ENCODE measurements at places on chromosomes 4 and X.

DNA sequence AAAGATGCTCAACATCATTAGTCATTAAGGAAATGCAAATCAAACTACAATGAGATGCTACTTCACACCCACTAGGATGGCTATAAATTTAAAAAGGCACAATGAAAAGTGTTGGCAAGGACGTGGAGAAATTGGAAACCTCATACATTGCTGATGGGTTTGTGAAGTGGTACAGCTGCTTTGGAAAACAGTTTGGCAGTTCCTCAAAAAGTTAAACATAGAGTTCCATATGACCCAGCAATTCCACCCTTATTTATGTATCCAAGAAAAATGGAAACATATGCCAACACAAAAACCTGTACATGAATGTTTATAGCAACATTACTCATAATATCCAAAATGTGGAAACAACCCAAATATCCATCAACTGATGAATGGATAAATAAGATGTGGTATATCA lies 101.3 kb upstream of the MAGEB10 start:
- no peak for DNase-seq

GRCh38 chr4:171981185-171981584 lies 168.0 kb downstream of the GALNTL6 start:
- DNase-seq, result no peak

DNA sequence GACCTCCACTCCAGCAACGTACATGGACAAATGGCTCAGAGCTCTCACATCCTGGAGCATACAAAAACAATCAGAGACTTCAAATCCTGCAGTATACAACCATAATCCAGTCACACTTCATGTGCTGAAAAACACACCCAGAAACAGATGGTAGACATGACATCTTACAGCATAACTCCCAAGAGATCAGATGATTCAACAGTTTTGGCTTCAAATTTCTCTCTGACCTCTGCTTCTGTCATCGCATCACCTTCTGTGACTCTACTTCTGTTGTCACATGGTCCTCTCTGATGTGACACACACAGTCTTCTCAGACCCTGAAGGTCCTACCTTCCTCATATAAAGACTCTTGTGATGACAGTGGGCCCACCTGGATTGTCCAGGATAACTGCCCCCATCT lies 18.5 kb downstream of the SUV39H1 start:
- no peak for DNase-seq

- no peak for DNase-seq
Observed at GRCh38 chrX:40167850-40168479, 70.2 kb upstream of the BCOR start.

- no peak for DNase-seq
Observed at GRCh38 chr4:75699299-75699698, 25.1 kb upstream of the USO1 start.

DNA sequence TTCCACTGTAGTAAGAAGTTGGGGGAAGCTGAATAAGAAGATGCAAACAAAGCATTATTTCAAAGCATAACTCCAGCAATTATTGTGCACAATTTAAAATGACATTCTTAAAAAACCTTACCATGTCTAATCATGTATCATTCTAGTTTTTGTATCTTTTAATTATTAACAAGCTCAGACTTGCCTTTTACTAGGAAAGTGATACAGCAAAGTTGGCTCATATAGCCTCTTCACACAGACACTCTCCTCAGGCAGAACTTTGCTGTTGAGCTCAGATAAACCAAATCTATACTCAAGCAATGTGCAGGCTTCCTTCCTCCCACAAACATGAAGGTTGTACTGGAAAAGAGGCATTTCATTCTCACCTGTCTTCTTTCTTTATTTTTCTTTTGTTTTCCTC lies 358.7 kb upstream of the EMCN start:
- no peak for DNase-seq

DNA sequence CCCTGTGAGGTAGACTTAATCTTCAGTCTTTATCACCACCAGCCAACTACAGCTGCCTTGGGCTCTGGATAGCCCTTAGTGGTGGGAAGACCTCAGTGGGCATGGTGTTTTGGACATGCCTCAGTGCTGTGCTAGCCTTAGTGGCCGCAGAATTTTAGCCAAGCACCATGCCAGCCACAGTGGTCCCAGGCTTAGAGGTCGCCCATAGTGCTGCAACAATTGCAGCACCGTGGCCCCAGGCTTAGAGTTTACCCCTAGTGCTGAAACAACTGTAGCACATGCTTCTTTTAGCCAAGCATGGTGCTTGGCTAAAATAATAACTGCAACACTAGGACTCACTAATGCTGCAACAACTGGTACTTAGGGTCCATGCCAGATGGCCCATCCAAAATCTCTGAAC lies 38.9 kb upstream of the SULT1B1 start:
- DNase-seq, result no peak

- DNase-seq, result no peak
Observed at GRCh38 chr4:174066611-174067205, 216.8 kb downstream of the FBXO8 start.

- DNase-seq, result no peak
Observed at GRCh38 chr4:101993842-101994775, 203.6 kb downstream of the BANK1 start.

- no peak for DNase-seq
Observed at GRCh38 chr4:107069049-107069448, 32.9 kb upstream of the DKK2 start.

DNA sequence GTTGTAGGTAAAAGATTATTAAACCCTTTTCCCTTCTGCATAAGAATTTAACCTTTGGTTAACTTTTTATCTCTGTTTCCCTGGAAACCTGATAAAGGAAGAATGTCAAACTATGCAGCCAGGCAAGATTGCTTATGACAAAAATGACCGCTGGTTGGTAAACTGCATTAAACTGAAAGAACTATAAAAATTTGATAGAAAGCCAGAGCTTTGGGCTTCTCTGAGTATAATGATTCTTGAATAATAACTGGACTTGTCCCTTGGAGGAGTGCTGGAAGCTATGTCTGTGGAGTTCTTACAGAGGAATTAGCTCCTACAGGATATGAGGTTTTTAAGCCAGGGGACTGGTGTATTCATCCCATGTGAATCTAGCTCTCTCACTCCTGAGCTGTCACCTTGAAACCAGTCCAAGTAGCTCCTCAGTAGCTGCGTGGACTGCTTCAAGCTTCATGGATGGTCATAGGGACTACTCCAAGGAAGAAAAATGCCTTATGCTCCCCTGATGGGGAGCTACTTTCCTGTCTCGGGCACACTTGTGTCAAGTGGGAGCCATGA lies 52.0 kb downstream of the RASL11B start:
- no peak for DNase-seq

GRCh38 chrX:9687899-9688298 lies 77.7 kb downstream of the GPR143 start:
- no peak for DNase-seq

GRCh38 chr4:44165938-44166337 lies 282.7 kb downstream of the KCTD8 start:
- DNase-seq, result no peak

DNA sequence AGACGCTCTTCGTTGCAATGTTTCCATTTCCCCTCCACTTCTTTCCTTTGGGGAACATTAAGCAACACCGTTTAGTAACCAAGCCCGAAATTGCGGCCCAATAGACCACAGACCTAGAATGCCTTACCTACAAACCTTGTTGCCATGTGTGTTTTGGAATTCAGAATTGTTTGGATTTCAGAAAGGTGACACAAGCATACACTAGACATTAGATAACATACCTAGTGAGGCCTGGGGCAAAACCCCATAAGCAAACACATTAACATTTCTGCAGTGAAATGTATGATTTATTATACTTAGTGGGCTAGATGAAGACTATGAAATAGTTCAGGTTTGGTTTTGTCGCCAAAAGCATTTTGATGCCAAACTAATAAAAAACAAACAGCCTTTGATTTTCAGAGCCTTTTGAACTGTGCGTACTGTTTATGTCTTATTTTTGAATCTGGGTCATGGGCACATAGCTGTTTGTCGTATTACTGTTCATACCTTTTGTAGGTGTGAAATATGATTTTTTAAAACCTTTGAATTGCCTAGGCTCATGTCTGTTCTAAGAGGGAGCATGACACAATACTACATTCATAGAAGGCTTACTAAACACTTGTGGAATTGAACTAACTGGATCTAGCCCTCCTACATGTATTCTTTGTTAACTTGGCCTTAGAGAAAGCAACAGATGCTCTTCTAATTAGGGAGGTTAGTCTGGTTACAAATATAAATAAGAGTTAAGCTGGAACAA lies 88.6 kb upstream of the TMEM164 start:
- no peak for DNase-seq

DNA sequence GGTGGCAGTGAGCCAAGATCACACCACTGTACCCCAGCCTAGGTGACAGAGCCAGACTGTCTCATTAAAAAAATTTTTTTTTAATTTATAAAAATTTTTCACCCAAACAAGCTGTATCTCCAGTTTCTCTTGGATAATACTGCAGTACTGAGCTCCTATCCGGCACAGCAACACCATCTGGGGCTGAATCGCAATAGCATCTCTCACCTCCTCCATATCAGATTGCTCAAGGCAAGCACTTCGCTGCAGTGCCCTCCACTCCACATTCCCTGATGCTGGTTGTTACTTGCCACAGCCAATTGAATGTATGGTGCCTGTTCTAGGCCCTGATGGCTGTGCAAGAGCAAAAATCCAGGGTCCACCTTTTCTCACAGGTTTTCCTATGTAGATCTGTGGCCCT lies 69.3 kb upstream of the FAM241A start:
- no peak for DNase-seq

DNA sequence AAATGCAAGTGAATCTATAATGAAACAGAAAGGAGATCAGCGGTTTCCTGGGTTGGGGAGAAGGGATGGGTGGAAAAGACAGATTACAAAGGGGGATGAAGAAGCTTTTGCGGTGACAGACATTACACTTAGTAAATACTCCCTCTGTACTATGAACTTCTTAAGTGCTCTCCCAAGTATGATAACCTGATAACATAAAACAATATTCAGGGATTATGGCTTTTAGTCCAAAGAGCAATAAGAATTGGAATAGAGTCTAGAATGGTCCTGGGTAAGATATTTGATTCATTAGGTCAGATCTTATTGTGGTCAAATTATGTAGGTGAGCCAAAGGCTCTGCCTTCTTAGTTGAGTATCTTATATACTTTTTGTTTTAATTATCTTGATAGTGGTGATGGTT lies 9.2 kb downstream of the LRRC66 start:
- no peak for DNase-seq

GRCh38 chr4:80538276-80538926 lies 202.9 kb downstream of the CFAP299 start:
- no peak for DNase-seq

- no peak for DNase-seq
Observed at GRCh38 chr4:3412257-3413020, 29.3 kb upstream of the HGFAC start.

DNA sequence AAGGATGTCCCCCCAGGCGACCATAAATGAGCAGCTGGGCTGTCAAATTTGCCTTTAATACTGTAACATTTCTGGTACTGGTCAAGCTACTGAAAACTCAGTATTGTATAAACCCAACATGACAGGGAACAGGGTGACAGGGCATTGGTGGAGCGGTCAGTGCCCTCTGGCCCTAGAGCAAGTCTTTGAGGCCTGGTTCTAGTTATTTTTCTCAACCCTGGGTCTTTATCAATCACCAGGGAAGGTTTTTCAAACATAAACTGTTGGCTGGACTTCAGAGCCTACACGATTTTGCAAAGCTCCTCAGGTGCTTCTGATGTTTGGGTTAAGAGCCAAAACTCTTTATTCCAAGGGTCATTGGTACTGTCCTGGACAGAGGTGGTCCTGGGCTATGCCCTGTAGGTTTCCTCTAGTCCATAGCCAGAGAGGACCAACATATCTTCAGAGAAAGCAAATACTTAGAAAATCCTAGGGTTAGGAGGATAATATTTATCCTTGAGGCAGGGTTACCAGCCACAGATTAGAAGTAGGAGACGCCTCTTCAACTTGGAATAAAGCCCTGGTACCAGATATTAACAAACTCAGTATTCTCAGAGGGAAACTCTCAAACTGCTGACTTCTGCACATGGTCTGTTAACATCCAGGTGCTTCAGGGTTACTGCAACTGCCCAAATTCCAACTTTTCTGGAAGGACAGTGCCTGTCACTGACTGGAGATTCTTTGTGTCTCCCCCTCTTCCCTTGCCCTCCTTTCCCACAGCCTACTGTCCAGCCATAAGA lies 26.7 kb upstream of the ADH7 start:
- no peak for DNase-seq

GRCh38 chr4:98289375-98289774 lies 28.2 kb downstream of the RAP1GDS1 start:
- DNase-seq, result no peak

GRCh38 chr4:162661913-162662312 lies 498.1 kb upstream of the FSTL5 start:
- no peak for DNase-seq

GRCh38 chrX:125544031-125544660 lies 224.5 kb downstream of the TEX13C start:
- no peak for DNase-seq

GRCh38 chr4:43316813-43317212 lies 424.3 kb downstream of the GRXCR1 start:
- DNase-seq, result no peak

DNA sequence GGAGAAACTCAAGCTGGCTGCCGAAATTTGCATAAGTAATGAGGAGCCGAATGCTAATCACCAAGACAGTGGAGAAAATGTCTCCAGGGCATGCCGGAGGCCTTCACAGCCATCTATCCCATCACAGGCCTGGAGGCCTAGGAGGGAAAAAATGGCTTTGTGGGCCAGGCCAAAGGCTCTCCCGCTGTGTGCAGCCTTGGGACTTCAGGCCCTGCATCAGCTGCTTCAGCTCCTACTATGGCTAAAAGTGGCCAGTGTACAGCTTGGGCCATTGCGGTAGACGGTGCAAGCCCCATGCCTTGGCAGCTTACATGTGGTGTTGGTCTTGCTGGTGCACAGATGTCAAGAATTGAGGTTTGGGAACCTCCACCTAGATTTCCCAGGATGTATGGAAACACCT lies 162.6 kb upstream of the FAM47A start:
- DNase-seq, result no peak

- DNase-seq, result no peak
Observed at GRCh38 chrX:120840827-120841226, 34.8 kb downstream of the CT47B1 start.

DNA sequence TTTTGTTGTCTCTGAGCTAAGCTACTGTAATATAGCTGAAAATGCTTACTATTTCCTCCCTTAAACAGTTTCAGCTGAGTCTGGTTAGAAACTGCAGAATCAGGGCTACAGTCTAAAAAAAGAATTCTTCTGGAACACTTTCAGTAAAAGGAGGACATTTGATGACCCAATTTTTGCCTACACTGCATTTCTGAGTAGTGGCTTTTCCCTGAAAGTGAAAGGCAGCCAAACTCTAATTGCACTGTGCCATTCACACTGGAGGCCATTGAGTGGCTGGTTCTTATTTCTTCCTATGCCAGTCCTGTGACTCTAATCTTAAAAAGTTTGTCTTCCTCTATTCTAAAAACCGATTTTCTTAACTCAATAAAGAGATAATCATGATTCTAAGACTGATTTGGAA lies 526.0 kb downstream of the CFAP47 start:
- no peak for DNase-seq

GRCh38 chr4:101855239-101855638 lies 64.7 kb downstream of the BANK1 start:
- DNase-seq, result no peak
